Panc1 (cell line): ENCODE measurements at places on chromosomes 7 and 10. TPM values are rescaled to one million over a fixed set of nuclear protein-coding genes. Genes with fewer than 3 reads are reported as not detected.

- DNase-seq = no peak
Measured at GRCh38 chr10:111273635-111274034, 196.8 kb downstream of the ADRA2A start.

Gene MRLN
- not detected for total RNA-seq

DNA sequence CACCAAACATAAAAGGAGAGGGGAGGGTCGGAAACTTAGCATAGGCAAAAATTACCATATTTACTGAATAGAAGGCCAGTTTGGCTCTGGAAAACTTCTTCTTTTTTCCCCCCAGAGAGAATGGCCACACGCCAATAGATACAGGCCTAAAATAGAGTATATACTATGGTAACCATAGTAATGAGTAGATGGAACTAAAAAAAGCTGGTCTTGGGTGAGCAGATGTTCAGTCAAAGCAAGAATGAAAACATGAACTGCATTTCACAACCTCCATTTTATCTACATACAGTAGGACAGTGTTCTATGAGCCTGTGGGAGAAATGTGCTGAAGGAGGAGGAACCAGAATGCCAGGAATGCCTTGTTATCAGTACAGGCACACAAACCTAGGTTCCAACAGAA lies 141.7 kb upstream of the SEMA3A start:
- no peak for DNase-seq

Gene AGR3
- not detected for total RNA-seq

Gene TFR2
- 9.1 TPM for total RNA-seq

DNA sequence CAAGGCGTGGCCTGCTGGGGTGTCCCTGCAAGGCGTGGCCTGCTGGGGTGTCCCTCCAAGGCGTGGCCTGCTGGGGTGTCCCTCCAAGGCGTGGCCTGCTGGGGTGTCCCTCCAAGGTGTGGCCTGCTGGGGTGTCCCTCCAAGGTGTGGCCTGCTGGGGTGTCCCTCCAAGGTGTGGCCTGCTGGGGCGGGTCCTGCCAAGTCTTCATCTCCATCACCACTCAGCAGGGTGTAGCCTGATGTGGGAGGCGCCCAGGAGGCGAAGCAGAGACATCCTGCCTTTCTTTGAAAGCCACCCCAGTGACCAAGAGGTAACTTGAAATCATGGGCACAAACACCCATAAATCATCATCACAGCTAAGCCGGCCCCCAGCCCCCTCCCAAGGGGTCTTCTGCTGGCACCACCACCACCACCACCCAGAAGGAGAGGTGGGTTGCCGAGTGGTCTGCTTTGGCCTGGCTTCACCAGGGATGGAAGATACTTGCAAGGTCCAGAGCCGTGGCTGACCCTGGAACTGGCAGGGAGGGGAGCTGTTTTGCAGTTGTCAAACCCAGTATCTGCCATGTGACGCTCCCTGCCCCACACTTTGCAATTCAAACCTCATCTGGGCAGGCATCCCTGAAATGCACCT lies 190.6 kb downstream of the EBF3 start:
- DNase-seq = no peak

- DNase-seq = no peak
Measured at GRCh38 chr10:80526742-80527141, 11.0 kb upstream of the SH2D4B start.

DNA sequence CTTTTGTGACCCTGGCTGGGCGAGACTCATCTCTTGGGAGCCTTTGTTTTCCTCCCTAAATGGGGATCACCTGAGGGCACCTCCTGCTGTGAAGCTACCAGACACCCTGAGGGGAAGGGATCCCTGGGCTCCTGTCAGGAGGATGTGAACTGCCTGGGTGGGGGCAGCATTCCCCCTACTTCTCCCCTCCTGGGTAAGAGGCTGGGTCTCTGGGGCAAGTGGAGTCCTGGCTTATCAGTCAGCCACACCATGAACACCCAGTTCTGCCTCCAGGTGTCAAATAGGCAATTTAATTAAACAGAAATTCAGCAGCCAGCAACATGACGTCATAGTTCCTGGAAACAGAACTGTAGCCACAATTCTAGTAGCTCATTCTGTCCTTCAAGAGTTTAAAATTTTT lies 97.7 kb upstream of the RET start:
- no peak for DNase-seq

DNA sequence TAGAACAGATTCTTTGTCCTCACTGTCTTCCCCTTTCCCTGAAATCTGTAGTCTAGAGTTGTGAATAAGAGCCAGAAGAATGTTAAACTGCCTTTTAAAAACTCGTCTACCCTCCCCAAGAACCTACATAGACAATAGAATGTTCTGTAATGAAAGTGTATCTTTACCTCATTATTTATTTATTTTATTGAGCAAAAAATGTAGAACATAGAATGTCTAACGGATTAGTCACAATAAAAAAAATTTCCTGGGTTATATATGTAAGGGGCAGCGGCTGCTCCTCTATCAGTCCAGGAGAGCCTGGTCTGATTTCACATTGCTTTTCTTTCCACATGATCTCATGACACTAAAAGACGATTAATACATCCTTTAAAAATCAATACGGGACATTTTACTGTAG lies 135.7 kb downstream of the SDK1 start:
- peak; percentile 36 for DNase-seq

- no peak for DNase-seq
Measured at GRCh38 chr7:8881916-8882315, 448.5 kb downstream of the NXPH1 start.

GRCh38 chr7:92053312-92053711 lies 81.0 kb downstream of the CYP51A1 start:
- no peak for DNase-seq
